ENCODE measurements at places on chromosomes 3 and 15. TPM values are rescaled to one million over a fixed set of nuclear protein-coding genes. Genes with fewer than 3 reads are reported as not detected.

Gene CYP11A1
- total RNA-seq = not detected

Gene MUSTN1
- total RNA-seq = not detected

DNA sequence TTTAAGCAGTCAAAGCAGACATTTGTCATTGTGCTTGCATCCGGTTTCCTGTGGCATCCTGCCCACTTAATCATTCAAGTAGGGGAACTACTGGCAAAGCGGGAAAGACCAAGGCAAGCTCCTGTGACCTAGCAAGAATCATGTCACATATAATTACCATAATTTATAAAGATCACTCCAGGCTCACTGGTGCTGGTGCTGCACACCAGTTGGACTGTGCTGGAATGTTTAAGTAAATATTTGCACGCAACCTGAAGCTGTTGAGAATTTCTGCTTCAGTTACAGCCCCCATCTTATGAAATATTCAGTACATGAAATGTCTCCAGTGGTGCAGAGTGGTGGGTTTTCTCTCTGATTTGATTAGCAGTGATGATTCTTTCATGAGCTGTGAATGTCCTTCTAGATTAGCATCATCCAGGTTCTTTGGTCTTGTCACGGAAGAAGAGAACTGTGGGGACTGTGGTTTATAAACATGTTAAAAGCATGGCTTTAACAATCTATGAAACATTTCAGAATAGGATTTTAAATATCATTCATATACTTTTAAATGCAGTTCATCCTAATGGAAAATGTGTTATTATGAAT lies 621.3 kb upstream of the EPHA6 start:
- DNase-seq = no peak

GRCh38 chr3:152623286-152623911 lies 211.5 kb upstream of the P2RY1 start:
- no peak for DNase-seq

GRCh38 chr15:92751528-92751927 lies 96.0 kb upstream of the FAM174B start:
- no peak for DNase-seq

DNA sequence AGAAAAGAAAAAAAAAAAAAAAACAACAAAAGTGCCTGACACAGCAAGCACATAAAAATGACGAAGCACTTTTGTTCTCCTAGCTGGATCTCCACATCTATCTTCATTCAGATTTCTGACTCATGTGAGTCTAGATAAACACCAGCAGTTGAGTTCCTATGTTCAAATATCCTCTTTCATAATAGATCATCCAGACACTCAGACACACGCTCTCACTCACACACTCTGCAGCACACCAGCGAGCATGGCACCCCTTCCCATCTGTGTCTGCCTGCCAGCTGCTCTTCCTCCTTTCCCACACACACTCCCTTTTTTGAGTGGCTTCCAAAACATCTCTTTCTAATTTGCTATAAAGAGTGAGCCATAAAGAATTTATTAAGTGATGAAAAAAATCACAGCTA lies 19.8 kb upstream of the CELF6 start:
- no peak for DNase-seq

DNA sequence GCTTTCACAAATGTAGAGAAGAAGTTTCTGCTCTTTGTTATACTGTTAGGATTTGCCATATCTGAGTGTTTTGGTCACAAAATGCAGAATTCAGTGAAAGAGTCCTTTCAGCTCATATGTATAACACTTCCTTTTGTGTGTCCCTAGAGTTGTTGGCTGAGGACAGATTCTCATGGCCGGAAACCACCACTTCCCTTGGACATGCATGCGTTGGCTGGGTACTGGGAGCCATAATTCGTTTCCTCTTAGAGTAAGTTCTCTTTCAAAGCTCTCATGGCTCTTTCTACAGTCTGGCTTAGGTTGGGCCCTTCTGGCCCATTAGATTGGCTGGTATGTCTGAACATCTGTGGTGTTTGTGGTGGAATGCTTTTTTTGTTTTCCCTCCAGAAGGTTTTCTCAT lies 298.5 kb downstream of the DIPK2A start:
- DNase-seq = no peak

All from occipital lobe (tissue), 3 donors.